Stimulated activated CD8-positive, alpha-beta memory T cell treated with anti-CD3 and anti-CD28 coated beads, Interleukin-15, amount 100 ng/mL, for 1 hour (primary cell): ENCODE measurements at places on chromosomes 5 and 9.

GRCh38 chr9:12658531-12659209, 34.5 kb upstream of the TYRP1 start:
- DNase-seq: no peak

GRCh38 chr5:79754865-79755555, 65.4 kb downstream of the CMYA5 start:
- no peak for DNase-seq

DNA sequence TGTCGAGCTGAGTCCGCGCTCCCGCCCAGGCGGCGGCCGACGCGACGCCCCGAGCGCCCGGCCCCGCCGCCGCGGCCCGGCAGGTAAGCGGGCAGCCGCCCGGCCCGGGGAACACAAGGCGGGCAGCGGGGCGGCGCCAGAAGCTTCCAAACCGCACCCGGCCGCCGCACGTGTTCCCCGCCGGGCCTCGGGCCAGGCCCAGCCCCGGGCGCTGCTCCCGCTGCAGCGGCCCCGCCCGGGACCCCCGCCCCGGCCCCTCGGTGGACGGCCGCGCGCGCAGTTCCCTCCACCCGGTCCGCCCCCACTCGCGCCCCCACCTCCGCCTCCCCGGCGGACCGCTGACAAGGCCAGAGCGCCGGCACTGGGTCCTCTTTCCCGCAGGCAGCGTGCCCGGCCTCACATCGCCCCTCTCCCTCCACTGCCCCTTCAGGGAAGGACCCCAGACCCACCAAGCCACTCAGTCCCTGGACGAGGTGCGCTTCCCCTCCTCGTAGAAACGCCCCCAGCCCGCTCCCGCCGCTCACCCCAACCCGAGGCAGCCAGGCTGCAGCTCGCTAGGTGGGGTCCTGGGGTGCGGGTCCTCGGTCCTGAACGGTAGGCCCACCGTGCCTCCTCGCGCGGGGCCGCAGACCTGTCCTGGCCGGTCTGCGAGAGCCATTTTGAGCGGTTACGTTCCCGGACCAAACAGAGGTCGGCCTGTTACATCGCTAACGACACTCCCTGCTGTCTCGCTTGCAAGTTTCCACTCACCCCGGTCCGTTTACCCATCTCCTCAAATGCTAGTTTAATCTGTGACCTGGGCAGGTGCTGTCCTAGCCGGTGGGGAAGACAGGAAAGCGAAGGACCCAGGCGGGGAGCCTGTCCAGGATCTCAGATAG, 475 bp downstream of the WDR5 start:
- DNase-seq: no peak

GRCh38 chr9:7145361-7146069, 387.7 kb downstream of the KDM4C start:
- no peak for DNase-seq

GRCh38 chr9:89530726-89531125, 32.8 kb upstream of the SEMA4D start:
- no peak for DNase-seq

DNA sequence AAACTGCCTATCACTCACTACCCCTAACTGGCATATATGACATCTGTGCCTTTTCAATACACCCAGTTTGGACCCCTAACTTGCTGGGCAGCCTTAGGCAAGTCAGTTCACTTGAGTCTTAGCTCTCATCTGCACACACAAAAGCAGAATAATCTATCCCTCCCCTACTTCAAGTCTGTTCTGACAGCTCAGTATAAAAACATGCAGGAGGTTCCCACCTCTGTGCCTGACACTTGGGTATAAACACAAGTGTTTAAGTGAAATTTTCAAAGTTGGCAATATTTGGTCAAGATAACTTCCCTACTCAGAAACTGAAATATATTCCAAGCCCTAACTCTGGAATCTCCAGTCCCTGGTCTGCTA, 12.6 kb downstream of the HNRNPH1 start:
- no peak for DNase-seq

GRCh38 chr5:119355685-119356611, at the start of gene TNFAIP8:
TSS of gene TNFAIP8 (plus strand) at chr5:119356019. CDS start at chr5:119356091, 72 bp downstream.
- DNase-seq: no peak

DNA sequence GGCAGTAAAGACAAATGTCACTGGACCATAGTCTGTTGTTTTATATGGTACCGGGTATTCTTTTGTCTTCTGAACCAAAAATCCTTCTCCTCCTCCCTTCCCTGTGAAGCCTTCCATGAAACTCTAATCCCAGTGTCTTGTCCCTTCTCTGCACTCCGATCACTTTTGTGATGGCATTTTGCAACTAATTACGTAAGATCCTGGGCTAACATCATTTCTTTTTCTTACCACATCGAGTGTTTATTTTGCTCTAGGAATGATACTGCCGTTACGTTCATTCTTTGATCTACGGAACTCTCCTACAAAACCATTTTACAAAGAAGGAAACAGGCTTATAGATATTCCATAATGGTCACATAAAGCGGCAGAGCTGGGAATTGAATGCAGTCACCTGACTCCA, 33.7 kb downstream of the SNX18 start:
- no peak for DNase-seq

DNA sequence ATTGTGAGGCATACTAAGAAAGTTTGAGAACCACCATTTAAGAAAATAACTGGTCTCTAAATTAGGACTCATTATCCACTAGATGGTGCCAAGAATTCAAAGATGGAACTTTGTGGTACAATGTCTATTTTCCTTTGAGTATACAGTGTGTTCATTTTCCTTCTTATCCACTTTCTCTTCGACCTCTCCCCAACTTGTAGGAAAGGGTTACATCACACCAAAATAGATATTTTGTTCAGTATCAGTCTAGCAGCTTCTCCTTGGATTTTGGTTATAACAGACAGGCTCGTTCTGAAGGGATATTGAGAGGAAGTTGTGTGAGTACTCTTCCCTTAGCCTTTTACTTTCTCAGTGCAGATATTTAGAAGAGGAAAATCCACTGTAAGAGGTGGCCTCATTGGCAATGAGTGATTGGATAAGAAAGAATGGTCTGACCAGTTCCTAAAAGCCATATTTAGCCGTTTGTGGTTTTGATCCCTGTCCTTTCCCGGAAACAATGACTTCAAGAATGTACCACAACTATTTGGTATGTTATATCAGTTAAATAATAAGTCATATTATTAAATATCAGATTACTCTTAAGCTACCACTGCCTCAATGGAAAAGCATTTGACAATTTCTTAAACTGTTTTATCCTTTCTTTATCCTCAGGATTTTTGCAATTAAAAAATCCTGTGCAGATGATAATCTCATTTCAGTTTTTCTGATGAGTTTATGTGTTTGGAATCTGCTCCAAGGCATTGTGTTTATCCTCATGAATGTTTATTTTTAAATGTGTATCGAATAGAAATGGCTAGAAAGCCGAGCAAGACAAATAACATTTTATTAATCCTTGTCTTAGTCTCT, 69.0 kb upstream of the GRAMD2B start:
- DNase-seq: no peak

DNA sequence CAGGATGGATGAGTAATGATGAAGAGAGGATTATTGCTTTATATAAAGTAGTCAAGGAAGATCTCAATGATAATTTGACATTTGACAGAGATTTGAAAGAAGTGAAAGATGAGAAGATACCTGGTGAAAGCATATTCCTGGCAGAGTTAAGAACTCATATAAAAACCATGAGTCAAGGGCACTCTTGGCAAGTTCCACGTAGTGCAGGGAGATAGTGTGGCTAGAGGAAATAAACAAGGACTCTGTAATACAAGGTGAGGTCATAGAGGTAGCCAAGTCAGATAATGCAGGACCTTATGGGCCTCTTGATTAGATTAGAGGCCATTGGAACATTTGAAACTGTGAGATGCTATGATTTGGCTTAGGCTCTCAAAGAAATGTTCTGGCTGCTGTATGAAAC, 72.3 kb downstream of the HCN1 start:
- DNase-seq: no peak

DNA sequence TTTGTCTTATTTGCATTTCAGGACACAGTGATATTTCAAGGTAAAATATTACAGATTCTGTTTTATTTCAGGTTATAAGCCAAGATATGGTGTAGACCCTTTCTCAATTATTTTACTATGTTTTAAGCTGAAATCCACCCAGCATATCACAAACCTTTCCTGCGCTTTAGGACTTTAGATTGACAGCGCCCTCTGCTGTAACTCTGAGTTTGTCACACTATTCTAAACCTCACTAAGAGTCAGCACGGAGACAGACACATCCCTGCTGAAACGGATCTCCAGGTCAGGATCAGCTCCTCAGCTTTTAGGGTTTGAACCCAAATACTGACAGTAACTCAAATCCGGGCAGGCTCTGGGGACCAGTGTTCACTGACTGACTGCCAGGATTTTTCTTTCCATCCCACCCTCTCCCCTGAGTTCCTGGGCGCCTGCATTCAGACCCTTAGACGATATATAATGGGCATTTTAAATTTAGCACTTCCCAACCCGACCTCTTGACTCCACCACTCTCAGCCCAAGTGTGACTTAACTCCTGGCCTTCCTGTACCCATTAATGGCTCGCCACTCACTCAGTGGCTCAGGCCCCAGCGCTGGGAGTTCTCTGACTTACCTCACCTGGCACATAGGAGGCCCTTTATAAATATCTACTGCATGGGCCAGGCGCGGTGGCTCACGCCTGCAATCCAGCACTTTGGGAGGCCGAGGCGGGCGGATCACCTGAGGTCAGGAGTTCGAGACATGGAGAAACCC, 33.5 kb downstream of the TLX3 start:
- no peak for DNase-seq

DNA sequence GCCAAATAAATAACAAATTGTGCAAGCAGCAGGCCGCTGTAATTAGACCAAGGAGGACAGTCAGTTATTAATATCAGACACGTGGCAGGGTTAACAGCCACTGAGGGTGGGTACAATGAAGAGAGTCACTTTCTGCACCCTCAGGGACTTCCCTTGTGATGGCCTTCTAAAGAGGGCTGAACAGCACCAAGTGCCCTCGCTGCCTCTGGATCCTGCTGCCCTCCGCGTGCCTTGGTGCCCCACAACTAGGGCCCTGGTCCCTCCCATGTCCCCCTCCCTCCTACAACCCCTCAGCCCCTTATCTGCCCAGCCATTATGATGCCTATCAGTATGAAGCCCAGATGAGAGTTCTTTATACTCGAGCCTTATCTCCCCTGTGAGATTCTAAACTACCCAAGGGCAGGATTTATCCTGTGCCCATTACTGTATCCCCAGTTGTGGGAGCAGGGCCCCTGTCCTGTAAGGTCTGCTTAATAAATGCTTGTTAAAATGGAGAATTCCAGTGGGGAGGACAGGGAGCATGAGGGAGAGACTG, 37.3 kb downstream of the PCDH1 start:
- DNase-seq: no peak

- no peak for DNase-seq
Measured at GRCh38 chr5:133129950-133130349, 78.1 kb downstream of the HSPA4 start.

DNA sequence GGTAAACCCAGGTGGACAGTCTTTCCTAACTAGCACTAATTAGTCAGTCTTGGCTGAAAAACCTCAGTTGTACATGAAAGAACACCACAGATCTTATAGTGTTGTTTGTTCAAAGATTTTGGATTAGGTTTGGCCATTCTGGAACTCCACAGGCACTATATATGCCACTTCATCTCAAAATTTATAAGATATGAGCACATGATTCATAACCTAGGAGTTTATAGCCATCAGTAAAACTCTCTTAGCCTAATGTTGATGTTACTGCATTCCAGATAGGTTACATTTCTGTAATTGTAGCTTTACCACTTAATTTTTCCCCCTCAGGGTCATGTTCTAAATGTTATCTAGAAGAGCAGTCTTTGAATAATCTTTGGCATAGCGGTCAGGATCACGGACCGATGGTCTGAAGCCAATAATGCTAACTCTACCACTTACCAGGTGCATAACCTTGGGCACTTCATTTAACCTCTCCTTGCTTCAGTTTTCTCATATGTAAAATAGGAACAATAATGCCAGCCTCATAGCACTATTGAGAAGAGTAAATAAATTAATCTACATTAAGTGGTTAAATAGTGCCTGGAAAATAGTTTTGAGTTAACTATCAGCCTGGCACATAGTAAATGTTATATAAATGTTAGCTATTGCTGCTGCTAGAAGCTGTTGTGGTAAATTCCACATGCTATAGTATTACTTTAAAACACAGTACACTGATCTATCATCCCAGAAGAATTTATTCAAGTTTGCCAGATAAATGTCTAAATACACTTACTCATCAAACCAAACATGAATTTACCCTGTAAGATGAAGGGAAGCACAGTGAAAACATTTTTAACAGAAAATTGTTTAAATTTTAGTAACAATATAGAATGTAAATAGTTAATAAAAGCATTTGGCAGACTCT, 743.9 kb downstream of the NR2F1-AS1 start:
- no peak for DNase-seq

GRCh38 chr5:56829137-56829908, 14.0 kb downstream of the MAP3K1 start:
- DNase-seq: no peak

GRCh38 chr5:41893074-41893851, 10.9 kb upstream of the RIMOC1 start:
- no peak for DNase-seq

DNA sequence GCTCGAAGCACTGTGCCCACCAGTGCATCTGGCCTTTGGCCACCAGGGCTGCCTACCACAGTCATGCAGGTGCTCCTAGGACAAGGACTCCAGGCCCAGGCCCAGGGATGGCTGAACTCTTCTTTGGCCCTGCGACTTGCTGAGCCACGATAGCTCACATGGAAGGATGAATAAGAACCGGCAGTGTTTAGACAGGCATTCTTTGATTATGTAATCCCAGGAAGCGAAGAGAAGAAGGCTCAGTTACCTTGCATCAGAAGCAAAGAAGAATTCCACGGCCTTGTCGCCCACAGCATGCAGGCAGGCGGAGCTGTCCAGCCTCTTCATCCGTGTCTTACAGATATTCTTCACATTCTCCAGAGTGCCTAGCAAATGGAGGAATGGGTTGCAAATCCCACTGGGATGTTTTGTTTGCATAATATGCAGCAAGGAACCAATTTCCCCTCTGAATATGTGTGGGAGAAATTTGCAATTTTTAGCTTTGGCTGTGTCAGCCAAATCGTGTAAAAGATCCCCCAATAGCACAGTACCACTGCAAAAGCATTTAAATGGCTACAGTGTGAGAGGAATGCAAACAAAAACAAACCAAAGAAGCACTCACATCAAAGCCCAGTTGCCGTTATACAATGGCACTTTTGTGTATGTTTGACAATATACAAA, 29.1 kb downstream of the GFPT2 start:
- no peak for DNase-seq

GRCh38 chr5:139273322-139273571, 20.3 kb upstream of the MATR3 start:
- DNase-seq: no peak

GRCh38 chr5:135326296-135327254, 72.5 kb downstream of the MACROH2A1 start:
- DNase-seq: no peak
